CD4-positive, alpha-beta T cell treated with Interleukin-15 for 4 hours (primary cell): ENCODE measurements at places on chromosomes 5 and 9.

- no peak for DNase-seq
Measured at GRCh38 chr5:67612961-67613360, 416.4 kb upstream of the CD180 start.

DNA sequence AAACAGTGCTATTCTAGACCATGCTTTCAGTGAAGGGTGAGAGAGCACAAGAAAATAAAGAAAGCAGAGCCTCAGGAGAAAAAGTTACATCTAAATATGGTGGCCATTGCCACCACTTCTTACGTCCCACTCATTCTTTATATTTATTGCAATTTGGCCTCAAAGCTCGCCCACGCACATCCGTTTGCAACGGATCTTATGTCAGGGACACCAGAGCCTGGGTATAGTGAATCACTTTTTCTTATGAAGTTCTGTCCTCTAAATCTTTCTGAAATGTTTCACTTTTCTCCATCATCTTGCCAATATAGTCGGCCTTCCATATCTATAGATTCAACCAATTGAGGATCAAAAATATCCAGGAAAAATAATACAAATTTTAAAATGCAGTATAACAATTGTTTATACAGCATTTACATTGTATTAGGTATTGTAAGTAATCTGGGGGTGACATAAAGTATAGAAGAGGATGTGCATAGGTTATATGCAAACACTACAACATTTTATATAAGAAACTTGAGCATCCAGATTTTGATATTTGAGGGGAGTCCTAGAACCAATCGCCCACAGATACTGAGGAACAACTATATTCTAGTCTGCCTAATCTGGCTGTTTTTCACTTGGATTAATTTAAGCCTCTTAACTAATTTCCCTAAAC lies 35.2 kb downstream of the GOLPH3 start:
- peak; percentile 18 for DNase-seq

GRCh38 chr9:125757834-125758233 lies 10.7 kb downstream of the PBX3 start:
- no peak for DNase-seq

- DNase-seq, result no peak
Measured at GRCh38 chr9:13397661-13398060, 118.2 kb upstream of the MPDZ start.

DNA sequence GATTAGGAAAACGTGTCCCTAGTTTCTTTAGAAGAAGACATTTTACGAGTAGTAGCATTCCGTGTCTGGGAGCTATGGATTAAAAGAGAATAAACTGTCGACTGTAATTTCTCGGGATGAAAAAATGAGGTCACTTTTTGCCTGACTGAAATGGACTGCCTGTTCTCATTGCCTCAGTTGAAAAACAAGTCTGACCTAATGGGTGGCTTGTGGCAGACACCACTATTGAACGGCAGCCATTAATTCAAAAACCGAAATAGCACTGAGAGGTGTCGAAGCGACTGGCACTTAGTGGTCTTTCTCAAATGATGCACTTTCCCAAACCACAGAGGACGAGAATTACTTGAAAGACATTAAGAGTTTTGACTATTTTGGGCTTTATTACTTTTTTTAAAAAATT lies 35.4 kb downstream of the OSTF1 start:
- DNase-seq, result no peak

DNA sequence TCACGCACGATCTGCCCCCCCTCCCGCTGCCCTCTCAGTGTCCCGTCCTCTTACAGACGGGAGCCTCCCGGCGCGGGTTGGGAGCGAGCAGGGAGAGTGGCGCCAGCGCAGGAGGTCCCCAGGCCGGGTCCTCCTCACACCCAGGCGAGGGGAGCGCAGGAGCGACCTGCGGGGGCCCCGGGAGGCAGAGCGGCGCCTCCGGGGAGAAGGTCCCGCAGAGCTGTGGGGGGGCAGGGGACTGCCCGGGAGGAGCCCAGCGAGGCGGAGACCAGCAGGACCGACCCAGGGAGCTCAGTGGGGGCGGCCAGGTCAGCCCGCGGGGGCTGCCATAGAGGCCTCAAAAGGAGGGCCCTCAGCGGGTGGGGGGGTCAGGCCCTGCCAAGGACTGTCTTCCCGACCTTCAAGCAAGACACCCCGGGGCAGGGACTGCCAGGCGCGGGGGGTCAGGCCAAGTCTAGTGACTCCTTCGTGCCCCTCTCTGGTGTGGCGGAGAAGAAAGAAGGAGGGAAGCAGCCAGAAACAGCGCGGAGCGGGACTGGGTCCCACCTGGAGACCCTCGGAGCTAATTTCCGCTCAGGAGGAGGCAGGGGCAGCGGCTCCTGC lies 123.3 kb upstream of the ERCC6L2 start:
- DNase-seq, result no peak

DNA sequence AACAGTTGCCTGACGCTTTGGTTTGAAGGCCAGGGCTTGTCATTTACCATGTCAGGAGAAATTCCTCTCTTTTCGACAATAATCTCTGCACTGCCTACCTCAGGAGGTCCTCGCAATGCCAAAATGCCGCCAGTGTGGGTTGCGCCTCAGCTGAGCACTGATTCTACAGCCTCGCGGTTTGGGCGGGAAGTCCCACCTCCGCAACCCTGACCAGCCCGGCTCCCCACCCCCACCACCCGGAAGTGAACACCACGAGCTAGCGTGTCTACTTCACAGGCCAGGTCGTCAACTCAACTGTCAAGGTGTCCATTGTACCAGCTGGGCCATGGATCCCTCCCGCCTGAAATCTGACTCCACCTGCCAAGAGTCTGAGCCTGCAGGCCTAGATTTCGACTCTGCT lies at the start of gene TPD52L3:
TPD52L3 (plus strand) TSS at position 273 of the 400 bp plus-strand sequence. CDS start 221 bp downstream, outside the sequence.
- DNase-seq, result no peak
